ENCODE measurements at places on chromosomes 1 and 21.

DNA sequence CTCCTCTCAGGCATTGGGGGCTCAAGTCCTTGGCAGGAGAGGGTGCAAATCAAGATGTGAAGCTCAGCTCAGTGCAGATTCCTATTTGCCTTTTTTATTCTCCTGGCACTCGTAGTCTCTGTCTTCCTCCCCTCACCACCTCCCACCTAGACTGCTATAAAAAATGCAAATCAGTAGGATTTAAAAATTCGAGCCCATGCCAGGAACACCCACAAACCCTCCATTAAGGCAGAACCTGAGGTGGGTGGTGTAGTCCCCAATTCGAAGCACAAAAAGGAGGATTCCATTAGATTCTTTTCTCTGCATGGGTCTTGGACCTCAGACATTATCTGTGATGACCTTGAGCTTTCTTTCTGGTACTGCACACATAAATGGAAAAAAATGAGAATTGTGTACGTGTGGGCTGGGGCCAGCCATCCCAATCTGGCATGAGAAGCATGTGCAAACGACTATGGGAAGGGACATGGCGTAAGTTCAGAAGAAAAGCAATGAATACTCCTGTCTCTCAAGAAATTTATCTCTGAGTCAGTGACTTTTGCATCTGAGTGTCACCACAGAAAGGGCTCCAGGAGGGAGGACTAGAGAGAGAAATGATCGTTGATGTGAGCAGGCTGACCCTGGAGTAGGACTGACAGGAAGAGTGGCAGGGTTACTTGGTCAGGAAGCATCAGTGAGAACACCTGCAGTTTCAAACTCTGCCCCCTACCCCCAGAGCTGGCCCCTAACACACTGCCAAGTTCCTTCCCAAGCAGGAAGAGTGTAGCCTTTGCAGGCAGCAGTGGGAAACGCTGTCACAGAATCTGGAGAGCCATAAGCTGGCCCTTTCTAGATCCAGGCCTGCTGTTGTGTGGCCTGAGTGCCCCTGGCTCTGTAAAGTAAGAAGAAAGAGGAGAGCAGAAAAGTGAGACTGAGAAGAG, 1.7 kb downstream of the INKA2 start:
- DNase-seq, result no peak

- DNase-seq, result no peak
Observed at GRCh38 chr1:83574791-83575190, 424.1 kb downstream of the TTLL7 start.

- DNase-seq, result no peak
Observed at GRCh38 chr1:247452447-247453039, 5.4 kb downstream of the OR2B11 start.

GRCh38 chr1:221794935-221795334, 53.0 kb upstream of the DUSP10 start:
- no peak for DNase-seq

All from stimulated activated CD4-positive, alpha-beta T cell treated with anti-CD3 and anti-CD28 coated beads, Interleukin-1b, Interleukin-23, amount 100 ng/mL, for 1 hour (primary cell).